ENCODE measurements at places on chromosomes 13 and 19.

DNA sequence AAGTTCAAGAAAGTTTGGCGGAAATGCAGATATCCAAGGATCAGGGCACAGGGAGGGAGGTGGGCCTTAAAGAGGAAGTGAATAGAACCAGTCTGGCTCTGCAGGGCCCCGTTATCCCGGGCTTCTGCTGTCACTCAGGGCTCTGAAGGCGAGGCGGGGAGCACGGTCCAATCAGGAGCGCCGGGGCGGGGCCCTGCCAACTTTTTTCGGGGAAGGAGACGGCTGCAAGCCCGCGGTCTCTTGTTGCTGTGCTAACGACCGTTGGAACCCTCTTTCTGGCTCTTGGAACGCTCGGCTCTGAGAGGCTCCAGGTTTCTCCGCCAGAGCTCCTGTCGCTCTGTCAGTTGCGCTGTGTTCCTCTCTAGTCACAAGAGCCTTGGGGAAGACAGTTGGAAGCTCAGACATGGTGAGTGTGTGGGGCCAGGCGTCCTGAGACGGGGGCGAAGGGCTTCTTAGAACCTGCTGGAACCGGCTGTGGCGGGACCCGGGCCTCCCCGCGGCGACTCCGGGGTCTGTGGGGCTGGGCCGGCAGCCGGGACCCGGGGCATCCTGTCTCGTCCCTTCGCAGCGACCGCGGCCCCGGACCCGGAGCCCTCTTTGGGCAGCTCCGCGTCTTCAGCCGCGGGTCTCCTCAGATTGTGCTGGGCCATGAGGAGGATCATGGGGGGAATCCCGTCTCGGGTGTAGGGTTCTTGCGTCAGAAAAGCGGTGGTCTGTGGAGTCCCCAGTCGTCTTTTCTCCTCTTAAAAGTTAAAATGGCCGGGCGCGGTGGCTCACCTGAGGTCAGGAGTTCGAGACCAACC lies 27.7 kb downstream of the ZNF844 start:
- DNase-seq, result peak; percentile 94

DNA sequence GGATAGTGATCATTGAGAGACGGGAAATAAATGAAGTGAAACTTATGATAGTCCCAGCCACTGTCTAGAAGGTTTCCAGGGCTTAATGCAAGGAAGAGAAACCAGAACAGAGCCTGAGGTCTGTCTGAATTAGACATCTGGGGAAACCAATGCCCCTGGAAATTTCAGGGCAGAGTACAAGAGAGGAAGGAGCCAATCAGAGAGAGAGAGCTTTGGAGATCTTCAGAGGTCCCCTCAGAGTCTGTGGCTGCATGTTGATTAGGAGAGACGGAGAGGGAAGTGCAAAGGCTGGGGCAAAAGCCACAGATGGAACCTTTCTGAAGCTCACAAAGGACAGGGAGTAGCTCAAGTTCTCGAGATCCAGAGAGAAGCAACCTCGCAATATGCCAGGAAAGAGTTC lies 378.0 kb downstream of the DNAJC15 start:
- no peak for DNase-seq

- no peak for DNase-seq
These were observed 191.6 kb downstream of the DLEU7 start for GRCh38 chr13:50651922-50652321.

DNA sequence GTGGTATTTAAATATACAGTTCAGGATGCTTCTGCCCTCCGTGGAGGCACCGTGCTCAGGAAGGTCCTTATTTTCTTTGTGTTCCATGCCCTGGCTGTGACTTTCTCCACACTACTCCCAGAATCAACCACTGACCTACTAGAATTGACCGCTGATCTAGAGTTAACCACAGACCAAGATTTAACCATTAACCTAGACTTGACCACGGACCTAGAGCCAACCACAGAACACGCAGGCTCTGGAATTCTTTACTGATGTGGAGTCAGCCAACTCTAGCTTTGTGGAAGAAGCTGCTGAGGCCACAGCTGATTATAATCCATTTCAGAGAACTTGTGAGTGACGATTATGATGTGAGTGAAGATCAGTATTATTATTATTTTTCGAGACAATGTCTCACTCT lies 18.0 kb downstream of the GTF2F2 start:
- DNase-seq, result no peak

DNA sequence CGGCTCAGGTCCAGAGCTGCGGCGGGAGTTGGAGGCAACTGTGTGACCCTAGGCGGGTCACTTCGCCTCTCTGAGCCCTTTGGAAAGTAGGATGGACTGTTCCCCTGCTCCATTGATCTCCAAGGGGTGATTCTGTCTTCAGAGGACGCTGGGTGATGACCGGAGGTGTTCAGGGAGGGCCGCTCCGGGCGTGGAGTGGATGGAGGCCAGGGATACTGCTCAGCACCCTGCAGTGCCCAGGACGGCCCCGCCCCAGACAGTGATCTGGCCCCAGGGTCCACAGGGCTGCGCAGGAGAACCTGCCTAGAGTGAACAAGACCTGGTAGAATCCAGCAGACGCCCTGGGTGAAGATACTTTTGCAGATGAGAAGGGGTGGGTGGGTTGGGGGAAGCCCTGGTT lies 7.0 kb downstream of the NCLN start:
- DNase-seq, result no peak

- DNase-seq, result no peak
These were observed 62.3 kb downstream of the DOCK9 start for GRCh38 chr13:98915563-98915962.

DNA sequence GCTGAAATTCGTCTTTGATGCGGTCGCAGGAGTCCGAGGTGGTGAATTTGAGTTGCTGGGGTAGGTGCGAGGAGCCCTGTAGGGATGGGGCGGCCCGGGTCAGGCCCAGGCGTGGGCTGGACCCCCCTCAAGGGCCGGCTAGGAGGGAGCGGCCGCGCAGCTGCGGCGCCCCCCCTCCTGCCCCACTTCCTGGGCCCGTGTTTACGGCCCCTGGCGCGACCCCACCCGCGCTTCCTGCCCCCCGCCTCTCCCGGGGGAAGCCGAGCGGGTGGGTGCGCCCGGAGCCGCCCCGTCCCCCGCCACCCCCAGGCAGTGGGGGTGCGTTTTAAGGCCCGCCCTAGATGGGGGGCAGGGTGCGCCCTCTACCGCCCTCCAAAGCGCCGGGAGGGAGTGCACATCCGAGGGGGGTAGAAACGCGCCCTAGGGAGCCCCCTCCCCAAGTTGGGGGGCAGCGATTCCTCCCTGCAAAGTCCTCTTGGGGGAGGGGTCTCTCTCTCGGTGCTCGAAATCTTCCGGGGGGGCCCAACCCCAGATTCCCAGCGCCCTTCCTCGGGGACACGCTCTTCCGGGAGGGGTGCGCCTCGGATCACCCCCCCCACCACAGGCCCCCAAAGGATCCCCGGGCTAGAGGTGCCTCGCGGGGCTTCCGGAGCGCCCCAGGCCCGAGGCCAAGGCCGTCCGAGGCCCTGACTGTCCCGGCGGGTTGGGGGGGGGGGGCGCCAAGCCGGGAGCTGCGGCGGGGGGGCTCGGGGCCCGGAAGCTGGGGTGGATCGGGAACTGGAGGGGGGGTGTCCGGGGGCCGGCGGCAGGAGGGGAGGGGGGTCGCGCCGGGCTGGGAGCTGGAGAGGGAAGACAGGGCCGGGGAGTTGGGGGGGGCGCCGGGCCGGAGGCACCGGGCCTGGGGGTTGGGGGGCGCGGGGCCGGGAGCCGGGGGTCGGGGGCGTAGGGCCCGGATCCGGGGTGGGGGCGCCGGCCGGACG lies 823 bp downstream of the TLE5 start:
- no peak for DNase-seq

DNA sequence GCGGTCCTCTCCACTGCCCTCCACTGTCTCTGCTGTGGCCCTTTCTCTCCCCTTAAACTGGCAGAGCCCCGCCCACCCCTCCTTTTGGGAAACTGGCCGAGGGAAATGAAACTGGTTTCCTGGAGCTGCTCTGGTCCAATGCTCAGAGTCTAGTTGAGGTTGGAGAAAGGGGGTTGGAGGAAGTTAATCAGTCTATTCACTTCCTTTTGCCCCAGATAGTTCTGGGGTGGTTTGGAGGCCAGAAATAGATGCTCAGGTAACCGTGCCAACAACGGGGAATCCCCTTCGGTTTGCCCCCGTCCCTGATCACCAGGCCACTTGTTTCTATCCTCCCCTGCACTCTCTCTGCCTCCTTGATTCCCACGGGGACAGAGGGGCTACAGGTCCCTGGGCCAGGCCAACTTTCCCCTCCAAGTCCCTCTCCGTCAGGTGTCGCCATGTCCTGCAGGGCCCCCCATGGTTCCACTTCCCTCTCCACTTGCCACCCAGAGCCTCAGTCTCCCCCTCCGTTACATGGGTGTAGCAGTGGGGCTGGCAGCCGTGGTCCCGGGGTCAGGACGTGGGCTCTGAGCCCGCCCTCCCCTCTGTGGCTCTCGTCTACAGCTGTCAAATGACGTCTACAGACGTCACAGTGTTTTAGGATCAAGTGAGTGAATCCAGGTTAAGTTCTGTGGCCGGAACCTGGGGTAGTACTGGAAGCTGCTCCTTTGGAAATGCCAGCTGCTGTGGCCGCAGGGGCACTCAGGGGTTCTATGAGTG lies at the start of gene IL4I1:
Gene IL4I1 (minus strand): TSS at position 25 of the 759 bp plus-strand sequence. CDS start 727 bp downstream, outside the sequence.
- DNase-seq, result no peak

DNA sequence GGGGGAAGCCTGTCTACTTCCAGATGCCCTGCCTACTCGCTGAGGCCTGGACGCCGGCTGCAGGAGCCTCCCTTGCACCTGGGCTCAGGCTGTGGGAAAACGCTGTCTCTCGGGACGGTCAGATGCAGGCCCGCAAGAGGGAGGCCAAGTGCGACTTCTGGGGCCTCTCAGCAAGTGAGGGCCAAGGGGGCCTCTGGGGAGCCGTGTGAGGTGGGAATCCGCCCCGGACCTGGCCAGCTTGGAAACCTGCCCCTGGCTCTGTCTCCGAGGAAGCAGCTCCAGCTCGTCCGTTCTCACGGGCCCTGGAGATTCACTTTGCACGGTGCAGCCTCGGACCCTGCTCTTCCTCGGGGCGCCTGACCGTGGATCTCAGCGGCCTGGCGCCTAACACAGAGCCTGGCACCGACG lies 11.4 kb upstream of the CRTC1 start:
- no peak for DNase-seq

DNA sequence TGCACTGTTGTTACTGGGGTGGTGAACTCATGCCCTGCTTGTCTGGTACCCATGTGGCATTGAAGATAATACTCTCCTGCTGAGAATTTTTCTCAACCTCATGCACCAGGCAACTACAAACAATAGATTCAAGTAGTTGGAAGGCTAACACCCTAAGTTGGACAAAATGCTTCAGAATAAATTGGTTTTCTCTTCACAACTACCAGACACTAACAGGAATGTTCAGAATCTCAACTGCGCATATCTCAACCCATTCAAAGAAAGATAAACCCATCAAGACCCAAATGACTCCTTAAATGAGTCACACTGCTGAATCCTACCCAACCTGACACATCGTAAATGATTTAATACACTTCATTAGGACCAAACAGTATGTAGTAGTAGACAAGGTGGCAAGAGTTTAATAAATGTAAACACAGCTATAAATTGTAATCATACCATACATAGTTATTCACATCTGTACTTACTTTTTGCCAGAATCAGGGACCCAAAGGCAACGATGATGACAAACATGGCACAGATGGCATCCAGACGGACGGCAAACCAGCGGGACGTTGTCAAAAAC lies 227.4 kb downstream of the ABCC4 start:
- DNase-seq, result no peak

Measured in islet precursor cell (in vitro differentiated cells).